Cortex of kidney (tissue), 1 donor: ENCODE measurements at places on chromosomes 6 and 20.

- no peak for DNase-seq
Measured at GRCh38 chr6:156398966-156399365, 378.2 kb upstream of the ARID1B start.

GRCh38 chr20:11274141-11274594 lies 600.4 kb upstream of the JAG1 start:
- no peak for DNase-seq

DNA sequence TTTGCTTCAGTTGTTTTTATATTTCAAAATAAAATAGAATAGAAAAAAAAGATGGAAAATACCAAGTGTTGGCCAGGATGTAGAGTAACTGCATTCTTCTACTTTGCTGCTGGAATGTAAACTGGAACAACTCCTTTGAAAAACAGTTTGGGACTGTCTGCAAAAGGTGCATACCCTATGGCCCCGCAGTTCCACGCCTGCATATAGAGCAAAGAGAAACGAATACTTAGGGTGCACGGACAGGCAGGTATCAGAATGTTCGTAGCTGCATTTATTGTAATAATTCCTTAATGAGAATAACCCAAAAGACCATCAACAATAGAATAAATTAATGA lies 603 bp upstream of the RAB23 start:
- no peak for DNase-seq

GRCh38 chr6:21596145-21596948 lies 2.8 kb downstream of the SOX4 start:
- no peak for DNase-seq

DNA sequence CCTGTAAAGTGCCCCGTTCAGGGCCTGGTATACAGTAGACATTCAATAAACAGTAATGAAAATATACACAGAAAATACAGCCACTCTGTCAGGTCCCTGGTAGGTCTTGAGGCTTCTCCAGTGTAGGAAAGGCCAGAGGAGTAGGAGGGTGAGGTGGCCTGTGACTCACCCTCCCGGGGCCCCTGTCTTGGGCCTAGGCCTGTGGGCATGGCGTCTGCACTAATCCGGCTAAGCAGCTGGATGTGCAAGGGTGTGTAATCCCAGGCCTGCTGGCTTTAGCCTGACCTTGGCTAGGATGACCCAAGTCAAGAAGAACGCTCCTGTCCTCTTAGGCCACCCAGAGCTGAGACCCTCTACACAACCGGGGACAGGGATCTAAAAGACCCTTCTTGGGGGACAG lies 84.9 kb downstream of the KCNB1 start:
- DNase-seq = no peak

DNA sequence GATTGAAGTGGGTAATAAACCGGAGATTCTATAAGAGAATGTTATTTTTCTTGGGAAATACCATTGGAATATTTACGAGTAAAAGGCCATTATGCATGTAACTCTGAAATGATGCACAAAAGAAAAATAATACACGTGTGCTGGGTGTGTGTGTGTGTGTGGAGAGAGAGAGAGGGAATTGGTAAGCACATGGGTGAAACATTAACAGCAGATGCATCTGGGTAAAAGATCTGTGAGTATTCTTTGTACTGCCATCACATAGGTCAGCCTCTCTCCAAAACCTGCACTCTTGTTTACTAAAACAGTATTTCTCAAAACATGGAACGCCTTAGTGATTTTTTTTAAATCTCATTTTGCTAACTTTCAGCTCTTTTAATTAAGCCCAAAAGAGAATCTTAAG lies 28.9 kb downstream of the EYA2 start:
- DNase-seq = no peak
